Stimulated activated CD4-positive, alpha-beta T cell treated with anti-CD3 and anti-CD28 coated beads, Interleukin-12 subunit alpha, Interleukin-12 subunit beta, amount 100 ng/mL, for 48 hours (primary cell): ENCODE measurements at places on chromosomes 16 and 17.
A peak's percentile ranks its signal among the peaks of the same experiment; 100 is the strongest.

GRCh38 chr16:23564575-23565363 is 7.2 kb downstream of the UBFD1 start:
- no peak for DNase-seq

DNA sequence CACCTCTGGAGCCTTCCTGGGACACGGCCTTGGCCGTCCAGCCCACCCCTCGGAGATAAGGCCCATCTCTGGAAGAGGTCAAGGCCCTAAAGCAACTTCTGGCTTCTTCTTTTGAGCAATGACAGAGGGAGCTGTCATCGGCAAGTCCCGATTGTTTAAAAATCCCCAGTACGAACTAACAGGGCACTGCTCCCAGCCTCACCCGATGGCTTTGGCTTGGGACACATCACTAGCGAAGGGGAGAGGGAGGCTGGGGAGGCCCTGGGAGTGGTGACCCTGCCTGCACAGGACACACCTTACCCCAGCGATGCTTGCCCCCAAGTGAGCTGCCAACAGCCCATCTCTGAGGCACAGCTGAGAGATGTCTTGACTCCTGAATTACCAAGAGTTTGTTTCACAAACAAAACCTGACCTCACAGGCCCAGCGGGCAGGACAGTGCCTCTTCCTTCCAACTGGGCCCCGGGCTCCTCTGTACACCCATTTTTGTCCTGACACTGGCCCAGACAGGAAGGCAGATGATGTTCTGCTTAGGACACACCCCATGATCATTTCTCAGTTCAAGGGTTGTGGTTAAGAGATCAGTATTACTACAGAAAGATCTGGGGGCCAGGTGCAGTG is 4.8 kb downstream of the SYNGR2 start:
- DNase-seq: no peak

DNA sequence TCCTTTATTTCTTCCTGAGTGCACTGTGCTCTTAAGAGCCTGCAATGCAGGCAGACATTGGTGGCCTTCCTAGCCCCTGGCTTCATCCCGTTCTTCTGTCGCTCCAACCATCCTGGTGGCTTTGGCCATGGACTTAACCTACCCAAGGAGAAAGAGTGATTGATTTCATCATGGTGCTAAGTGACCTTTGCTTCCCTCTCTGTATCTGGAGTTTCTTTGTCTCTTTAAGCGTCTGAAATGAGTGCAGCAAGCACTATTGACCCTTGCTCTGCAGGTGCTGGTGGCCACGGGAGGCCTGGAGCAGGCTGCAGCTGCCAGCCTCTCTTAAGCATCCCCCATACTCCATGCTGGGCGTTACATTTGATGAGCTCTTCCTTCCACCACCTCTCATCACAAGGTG is 60.5 kb downstream of the RAP1GAP2 start:
- no peak for DNase-seq

DNA sequence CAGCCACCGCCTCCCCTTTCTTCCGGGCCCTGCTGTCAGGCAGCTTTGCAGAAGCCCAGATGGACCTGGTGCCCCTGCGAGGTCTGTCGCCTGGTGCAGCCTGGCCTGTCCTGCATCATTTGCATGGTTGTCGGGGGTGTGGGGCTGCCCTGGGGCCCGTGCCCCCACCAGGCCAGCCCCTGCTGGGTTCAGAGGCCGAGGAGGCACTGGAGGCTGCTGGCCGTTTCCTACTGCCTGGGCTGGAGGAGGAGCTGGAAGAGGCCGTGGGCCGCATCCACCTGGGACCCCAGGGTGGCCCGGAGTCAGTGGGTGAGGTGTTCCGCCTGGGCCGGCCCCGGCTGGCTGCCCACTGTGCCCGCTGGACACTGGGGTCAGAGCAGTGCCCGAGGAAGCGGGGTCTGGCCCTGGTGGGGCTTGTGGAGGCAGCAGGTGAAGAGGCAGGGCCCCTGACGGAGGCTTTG is 5.5 kb upstream of the TGFB1I1 start:
- DNase-seq: no peak

DNA sequence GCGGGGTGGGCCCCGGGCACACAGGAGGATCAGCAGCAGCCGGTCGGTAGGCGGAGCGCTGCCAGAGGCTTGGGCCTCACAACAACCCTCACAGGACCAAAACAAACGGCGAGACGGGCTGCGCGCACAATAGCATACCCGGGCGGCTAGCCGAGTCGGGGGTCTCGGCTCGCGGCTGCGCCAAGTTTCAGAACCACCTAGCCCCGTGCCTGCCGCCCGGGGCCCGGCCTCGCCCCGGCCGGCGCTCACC is 732 bp downstream of the ULK2 start:
- peak; percentile 16 for DNase-seq

DNA sequence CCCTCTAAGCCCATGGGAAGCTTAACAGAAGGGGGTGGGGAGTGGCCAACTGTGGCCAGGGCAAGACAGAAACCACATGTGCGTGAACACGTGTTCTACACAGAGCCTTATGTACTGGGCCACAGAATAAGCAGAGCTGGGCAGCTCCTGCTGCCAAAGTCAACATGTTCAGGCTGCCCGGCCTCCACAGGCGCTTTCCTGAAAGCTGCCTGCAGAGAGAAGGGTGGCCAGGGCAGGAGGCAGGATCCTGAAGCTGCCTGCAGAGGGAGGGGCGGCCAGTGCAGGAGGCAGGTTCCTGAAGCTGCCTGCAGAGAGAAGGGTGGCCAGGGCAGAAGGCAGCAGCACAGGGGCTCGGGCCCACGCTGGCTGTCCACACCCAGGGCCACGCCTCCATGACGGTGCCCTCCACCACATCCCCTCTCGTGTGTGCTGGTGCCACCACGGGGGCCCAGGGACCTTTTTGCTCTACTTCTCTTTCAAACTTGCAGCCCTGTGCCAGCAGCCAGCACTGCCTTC is 79.5 kb downstream of the ANKRD11 start:
- no peak for DNase-seq

DNA sequence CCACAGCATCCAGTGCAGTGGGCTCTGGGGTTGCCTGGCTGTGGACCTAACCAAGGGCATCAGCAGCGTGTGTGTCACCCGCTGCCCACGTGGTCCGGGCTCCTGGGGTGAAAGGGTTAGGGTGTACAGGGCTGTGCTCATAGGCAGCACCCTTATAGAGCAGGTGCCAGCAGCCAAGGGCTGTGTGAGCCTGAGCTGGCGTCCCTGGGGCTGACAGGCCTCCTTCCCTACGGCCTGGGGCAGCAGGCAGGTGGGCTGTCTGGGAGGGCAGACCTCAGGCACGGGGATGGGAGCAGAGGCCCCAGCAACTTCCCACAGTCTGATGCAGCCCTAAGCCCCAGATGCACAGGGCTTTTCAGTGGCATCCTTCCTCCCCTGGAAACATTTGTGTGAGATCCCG is 13.9 kb downstream of the CD300A start:
- DNase-seq: no peak

GRCh38 chr16:75570396-75571065 is 4.4 kb downstream of the GABARAPL2 start:
- no peak for DNase-seq
